Stomach (tissue), 19 donors: ENCODE measurements at places on chromosomes 2 and 18. TPM values are rescaled to one million over a fixed set of nuclear protein-coding genes. Genes with fewer than 3 reads are reported as not detected.

ANKRD29 gene
- total RNA-seq, result 1.2 TPM

DNA sequence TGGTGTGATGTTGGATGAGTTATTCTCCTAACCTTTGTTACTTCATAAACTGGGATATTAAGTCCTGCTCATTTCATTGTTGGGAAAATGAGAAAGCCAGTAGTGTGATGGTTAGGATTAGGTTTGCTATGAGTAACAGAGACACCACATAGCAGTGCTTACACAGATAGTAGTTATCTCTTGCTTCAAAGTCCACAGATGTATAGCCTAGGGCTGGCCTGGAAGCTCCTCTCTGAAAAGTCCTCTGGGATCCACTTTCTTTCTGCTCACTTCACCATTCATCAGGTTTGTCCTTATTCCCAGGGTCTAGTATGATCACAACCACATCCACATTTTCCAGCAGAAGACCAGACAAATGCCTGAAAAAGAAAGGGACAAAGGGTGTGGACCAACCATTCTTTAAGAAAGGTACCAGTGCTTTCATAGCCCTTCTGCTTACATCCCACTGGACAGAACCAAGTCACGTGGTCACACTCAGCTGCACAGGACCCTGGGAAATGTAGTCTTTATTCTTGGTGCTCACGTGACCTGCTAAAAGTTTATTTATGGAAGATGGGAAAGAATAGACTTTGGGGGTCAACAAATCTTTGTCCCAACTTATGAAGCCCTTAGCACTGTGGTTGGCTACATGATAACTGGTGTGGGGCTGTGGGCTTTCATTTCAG lies 108.9 kb downstream of the INSIG2 start:
- H3K27ac ChIP-seq, result no peak overlapping the region
- H3K27me3 ChIP-seq, result no peaks in the 10 kb centered on the region
- H3K4me3 ChIP-seq, result no peak overlapping the region
- DNase-seq, result no peak
- no peaks in the 10 kb centered on the region for H3K36me3 ChIP-seq
- H3K4me1 ChIP-seq, result no peaks in the 10 kb centered on the region

DLX2 gene
- not detected for total RNA-seq

POU3F3 gene
- 0.37 TPM for total RNA-seq

- H3K4me1 ChIP-seq, result peaks cover 87% of the 10 kb centered on the region
- H3K4me3 ChIP-seq, result no peak overlapping the region
- H3K27ac ChIP-seq, result no peak overlapping the region
- H3K36me3 ChIP-seq, result no peaks in the 10 kb centered on the region
Measured at GRCh38 chr2:148649936-148650335, 5.4 kb downstream of the EPC2 start.

DNA sequence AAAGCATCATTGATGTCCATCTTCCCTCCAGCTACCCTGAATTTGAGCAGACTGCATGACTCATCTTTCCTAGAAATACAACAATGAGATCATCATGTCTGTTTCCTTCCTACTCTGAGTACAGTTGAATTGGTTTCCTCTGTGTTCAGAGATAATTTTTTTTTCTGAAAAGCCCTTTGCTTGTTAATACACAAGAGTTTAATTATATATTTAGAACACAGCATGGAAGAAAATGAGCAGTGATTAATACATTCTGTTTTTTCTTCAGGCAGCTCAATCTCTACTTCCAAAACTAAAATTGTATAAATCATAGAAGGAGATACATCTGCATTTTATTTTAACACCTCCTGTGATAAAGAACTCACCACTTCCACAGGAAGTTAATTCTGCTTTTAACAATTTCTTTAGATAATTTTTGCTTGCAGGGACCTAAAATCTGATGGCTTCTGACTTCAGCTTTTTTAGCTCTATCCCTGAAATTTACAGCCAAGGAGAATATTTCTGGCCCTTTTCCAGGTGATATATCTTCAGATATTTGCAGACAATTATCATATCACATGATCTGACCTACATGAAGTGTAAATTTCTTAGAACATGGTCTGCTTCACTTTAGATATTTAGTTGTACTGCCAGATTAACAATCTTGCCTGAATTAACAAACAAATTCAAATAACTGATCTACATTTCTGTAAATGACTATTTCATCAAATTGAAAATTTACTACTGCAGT lies 249.0 kb downstream of the TRIB2 start:
- no peak overlapping the region for H3K27ac ChIP-seq
- no peaks in the 10 kb centered on the region for H3K4me1 ChIP-seq
- no peak for DNase-seq
- H3K27me3 ChIP-seq, result no peaks in the 10 kb centered on the region
